Stimulated activated CD4-positive, alpha-beta T cell treated with anti-CD3 and anti-CD28 coated beads, TNF-alpha, amount 100 ng/mL, for 48 hours (primary cell): ENCODE measurements at places on chromosomes 11 and 22.

GRCh38 chr22:39493759-39494158 lies 8.3 kb upstream of the MIEF1 start:
- no peak for DNase-seq

DNA sequence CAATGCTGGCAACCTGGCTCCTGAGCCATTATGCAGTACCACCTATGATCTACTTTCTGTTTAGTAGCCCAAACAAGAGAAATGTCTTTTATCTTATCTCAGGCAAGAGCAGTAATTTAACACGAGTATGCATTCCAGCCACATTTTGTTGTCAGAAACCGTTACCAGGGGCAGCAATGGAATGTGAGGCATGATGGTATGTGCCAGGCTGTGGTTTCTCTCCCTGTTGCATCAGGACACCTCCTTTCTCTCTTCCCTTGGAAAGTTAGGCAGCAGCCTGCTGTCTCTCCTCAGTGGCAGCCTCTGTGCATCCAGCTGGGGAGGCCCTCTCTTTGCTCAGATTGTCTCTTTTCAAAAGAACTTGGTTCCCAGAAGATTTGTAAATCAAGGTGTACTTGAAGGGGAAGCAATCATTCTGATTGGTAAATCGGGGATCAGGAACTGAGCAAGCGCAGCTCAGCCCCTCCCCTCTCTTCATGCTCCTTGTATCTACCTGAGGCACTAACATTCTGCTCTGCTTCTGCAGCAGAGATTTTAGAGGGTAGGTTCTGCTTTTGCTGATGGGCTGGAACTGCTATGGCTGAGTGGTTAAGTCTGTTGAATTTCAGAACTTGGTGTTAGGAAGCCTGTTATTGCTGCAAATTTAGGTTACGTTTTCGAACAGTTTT lies 229.2 kb downstream of the ADAMTS15 start:
- no peak for DNase-seq

GRCh38 chr11:86243396-86243795 lies 1.2 kb upstream of the EED start:
- DNase-seq = no peak

DNA sequence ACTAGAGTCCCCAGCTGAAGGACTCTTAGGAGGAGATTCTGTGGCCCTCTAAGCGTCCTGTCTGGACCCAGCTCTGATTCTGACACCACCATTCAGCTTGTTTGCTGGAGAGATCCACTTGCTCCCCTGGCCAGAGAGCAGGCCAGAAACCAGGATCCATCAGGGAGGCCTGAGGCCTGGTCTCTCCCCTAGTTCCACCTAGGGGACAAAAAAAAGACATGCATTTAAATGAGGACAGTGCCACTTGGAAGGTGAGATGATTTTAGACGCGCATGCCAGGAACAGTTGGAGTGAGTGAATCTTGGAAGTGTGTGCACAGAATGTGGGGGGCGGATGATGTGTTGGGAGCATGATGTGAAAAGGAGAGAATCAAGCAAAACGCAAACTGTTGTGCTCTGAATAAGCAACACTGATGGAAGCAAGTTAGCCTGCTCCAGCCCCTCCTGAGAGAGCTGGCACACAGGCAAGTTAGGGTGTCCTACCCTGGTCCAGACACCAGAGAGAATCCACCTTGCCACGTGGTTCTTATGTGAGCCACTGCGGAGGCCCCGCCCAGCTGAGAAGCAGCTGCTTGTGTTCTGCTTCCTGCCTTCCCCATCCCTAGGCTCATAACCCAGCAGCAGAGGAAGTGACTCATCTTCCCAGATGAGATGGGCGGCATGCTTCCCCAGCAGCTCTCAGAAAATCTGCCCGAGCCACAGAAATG lies 8.0 kb upstream of the SLCO2B1 start:
- DNase-seq = peak; percentile 58

GRCh38 chr22:20401376-20402014 lies 7.5 kb downstream of the ZNF74 start:
- DNase-seq = no peak

DNA sequence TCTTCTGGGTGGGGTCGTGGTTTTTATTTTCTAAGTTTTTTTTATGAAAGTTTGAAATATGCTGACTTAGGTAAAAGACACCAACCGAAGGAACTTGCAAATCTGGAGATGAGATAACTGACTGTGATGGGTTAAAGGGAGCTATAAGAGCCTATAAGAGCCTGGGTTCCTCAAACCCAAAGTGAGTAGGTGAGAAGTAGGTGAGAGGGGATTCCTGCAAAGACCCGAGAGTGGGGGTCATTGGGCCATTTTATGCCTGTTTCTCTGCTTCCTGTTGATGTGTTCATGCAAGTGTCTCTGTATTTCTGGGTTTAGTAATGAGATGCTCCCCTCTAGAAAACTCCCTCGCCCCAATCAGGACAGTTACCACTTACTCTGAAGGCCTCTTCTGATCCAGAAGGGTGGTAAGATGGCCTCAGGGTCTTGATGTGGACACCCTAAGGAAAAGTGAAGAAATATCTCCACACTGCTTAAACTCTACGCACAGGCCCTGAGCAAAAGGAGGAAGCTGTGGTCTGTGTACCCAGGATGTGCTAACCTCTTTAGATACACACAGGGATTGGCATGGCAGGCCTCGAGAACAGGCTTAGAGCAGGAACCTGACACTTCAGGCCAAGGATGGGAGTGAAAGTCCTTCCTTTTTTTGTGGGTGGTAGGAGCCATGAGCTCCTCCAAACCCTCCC lies 1.8 kb downstream of the FLI1 start:
- no peak for DNase-seq

GRCh38 chr22:45678961-45679912 lies 7.6 kb downstream of the ATXN10 start:
- DNase-seq = no peak

GRCh38 chr11:1832211-1832919 lies 2.4 kb upstream of the SYT8 start:
- peak; percentile 64 for DNase-seq

GRCh38 chr11:10197091-10197490 lies 96.9 kb downstream of the SBF2 start:
- DNase-seq = no peak

GRCh38 chr11:115077740-115078139 lies 399.4 kb downstream of the NXPE2 start:
- no peak for DNase-seq

GRCh38 chr11:93957397-93957952 lies 63.7 kb upstream of the HEPHL1 start:
- no peak for DNase-seq

GRCh38 chr11:73333640-73334383 lies 25.7 kb downstream of the ARHGEF17 start:
- no peak for DNase-seq

DNA sequence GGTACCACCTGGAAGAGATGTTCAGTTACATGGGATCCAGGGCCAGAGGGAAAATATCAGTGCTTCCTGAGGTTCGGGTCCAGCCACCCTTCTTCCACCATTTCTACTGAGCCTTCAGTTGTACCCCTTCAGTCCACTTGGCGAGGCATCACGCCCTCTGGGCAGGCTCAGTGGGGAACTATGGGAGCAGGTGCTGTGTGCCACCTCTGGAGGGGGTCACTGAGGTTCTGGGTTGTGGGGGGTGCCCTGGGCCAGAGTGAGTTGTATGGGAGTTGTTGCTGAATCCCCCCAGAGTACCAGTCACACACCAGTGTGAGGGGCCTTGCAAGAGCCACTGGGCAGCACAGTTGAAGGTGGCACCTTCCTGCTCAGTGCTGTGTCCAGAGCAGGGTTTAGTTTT lies 2.7 kb upstream of the SREBF2 start:
- no peak for DNase-seq

DNA sequence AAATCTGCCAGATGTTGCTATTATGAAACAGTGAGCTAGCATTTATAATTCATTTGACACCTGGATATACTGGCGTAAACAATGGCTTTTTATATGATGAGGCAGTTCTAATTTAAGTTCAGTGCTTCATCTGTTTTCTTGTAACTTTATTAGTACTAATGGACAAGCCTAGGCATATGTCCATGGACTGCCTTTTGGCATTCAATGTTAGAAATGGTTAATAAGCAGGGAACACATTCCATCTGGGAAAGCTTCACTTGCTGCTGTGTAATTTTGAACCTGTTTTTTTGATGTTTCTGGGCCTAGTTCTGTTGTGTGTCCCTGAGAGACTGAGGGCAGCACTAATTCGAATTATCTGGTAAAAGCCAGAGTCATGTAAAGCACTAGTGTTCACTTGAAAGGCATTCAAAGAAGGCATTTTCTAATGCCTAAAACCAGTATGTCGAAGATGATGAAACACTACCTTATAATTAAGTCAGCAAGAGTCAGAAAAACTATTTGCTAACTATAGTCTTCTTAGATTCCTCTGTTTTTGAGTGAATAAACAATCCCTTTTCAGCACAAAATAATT lies 138.5 kb downstream of the SWAP70 start:
- no peak for DNase-seq

DNA sequence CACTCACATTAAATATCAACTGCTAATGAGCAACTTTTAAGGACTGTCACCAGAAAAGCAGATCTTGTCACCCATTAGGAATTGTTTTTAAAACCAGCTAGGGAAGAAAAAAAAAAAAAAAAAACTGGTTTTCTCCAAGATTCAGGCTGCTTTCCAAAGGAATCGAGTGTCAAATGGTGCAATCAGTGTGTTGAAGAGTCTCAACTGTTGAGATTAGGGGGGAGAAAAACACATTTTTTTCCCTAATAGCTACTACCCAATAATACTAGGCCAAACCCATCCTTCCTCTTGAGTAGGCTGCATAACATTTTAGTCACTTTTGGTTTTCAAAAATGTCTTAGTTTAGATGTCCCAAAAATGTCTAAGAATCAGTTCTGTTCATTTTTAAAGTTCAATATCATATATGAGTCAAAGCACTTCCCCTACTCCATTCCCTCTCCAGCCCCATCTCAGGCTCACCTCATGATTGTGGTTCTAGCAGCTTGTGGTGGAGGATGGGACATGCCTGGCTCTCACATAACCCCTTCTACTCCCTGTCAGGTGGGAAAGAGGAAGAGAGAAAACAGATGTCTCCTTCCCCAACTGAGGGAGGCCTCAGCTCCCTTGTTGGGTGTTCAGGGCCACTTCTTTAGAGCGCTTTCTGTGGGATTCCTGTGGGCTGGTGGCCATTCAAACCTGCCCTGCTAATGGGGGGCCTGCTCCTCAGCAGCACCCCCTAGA lies 193.6 kb downstream of the CWF19L2 start:
- DNase-seq = no peak

- no peak for DNase-seq
These were observed 18.4 kb downstream of the PARVB start for GRCh38 chr22:44042249-44043218.

- no peak for DNase-seq
These were observed 71.0 kb upstream of the TP53I11 start for GRCh38 chr11:45021692-45022141.

DNA sequence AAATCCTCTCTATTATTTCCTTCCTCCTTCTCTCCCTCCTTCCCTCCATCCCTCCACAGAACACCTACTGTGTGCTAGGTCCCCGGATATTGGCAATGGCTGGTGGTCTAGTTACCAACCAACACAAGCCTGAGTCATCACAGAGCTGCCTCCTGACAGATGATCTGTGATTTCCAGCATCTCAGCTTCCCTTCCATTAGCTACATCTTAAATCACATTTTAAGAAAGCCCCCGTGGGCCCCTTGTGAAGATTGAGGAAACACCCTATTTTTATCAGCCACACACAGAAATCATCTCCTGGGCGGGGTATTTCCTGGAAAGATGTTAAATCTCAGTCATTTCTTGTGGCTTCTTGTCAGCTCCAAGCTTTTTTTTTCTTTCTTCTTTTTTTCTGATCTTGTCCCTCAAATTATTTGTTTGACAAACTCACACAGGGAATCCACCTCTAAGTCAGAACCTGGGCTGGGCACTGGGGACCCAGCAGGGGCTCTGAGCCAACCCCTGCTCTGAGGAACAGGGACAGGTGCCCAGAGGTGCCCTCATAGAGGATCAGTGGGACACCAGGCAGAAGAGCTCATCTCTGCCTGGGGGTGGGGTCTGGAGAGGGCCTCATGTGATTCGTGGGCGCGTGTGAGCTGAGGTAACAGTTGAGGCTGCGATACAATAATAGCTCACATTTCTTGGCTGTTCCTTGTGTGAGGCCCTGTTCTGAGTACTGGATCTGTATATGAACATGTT lies 42.4 kb downstream of the CACNA1I start:
- no peak for DNase-seq

DNA sequence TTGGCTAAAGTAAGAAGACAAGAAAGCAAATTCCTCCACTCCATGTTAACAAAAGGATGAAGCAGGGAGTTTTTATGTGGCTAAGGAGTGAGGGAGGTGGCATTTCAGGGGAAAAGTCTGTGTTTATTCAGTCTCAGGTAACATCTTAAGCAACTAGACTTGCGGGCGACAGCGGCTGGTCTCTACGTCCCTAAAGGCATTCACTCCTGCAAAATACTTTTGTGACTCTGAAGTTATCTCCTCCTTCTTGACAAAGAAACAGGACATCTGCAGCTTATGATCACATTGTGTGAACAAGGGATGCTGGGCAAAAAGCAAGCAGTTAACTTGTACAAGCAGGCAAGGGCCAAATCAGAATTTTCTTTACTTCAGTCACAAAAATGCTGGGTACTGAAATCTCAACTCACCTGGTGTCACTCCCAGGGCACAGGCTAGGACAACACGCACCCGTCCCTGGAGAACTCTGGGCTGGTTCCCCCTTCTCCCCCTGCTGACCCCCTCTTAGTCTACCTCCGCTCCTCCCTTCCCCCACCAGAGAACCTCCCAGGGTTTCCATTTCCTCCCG lies 38.3 kb downstream of the IGLL5 start:
- no peak for DNase-seq

DNA sequence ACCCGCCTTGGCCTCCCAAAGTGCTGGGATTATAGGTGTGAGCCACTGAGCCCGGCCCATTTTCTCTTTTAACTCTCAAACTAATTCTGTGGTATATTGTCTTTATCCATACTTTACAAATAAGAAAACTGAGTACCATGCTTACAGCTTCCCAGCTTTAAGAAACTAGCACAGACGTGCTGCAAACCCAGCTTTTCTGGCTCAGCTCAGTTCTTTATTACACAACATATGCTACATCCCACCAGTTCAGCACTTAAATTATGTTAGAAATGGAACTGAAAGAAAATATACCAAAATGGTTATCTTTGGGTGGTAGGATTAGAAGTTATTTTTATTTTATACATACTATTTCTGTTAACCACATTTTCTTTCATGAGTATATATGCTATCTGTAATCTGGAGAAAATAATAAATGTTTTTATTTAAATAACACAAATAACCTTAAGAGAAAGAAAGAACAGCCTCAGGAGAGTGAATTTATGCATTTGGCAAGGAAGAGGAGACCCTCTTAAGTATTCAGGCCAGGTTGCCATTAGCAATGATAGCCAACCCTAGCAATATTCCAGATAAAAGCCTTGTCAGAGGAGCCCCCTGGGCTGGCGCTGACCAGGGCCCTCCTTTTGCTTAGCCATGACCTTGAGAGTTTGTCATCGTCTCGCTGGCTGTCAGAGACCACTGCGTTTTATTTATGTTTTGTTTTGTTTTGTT lies 33.8 kb downstream of the SLN start:
- no peak for DNase-seq

DNA sequence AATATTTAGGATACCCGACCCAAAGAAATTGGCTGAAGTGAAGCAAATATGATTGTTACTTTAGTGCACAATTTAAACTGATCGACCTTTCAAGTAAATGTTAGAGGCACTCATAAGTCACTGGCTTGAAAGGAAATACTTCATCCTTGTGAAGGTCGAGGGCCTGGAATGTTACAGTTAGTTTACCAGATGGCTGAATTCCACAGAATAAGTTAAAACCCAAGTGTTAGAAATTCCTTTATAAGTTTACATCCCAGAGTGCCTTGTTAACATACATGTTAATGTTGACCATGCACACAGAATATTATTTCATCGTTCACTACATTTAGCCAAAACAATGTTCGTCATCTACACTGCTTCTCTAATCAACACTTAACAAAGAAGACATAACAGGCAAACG lies 235.5 kb upstream of the ANO3 start:
- DNase-seq = no peak

GRCh38 chr11:37105427-37105826 lies 507.4 kb upstream of the RAG2 start:
- no peak for DNase-seq
